Memory B cell (primary cell): ENCODE measurements at places on chromosomes 13 and 19.

- DNase-seq, result no peak
Measured at GRCh38 chr19:45040059-45040771, 1.4 kb downstream of the CLASRP start.

GRCh38 chr19:15354566-15355296 is 22.4 kb upstream of the BRD4 start:
- no peak for DNase-seq

- no peak for DNase-seq
Measured at GRCh38 chr13:52686376-52686775, 33.7 kb downstream of the SUGT1 start.

GRCh38 chr19:11860721-11861120 is 12.2 kb downstream of the ZNF439 start:
- DNase-seq, result no peak

DNA sequence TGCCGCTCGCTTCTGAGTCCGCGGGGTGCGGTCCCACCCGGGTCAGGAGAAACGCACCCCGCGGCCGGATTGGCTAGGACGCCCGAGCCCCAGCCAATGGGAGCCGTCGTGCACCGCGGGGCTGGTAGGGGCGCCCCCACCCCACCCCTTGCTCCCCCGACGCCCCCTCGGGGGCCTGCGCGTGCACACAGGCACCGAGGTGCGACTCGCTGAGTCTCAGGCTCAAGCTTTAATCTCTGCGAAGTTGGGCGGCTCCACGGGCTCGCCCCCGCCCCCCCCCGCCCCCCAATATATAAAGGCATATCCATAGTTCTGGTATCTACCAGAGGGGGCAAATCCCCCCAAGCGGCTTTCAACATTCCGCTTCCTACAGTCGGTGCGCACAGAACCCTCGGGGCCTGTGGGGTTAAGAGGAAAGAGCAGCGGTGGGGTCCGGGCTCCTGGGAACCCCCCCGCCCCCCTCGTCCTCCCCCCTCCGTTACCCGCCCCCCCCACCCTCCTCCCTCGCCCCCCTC is at the start of gene COX6B2:
COX6B2 (minus strand) TSS at position 22 of the 515 bp plus-strand sequence. CDS start 198 bp downstream, outside the sequence.
- DNase-seq, result no peak

GRCh38 chr19:16571283-16571682 is 932 bp downstream of the SLC35E1 start:
- DNase-seq, result no peak

- DNase-seq, result no peak
Measured at GRCh38 chr13:24741016-24741662, 22.8 kb upstream of the RNF17 start.

- no peak for DNase-seq
Measured at GRCh38 chr13:103615771-103616170, 549.6 kb upstream of the SLC10A2 start.

DNA sequence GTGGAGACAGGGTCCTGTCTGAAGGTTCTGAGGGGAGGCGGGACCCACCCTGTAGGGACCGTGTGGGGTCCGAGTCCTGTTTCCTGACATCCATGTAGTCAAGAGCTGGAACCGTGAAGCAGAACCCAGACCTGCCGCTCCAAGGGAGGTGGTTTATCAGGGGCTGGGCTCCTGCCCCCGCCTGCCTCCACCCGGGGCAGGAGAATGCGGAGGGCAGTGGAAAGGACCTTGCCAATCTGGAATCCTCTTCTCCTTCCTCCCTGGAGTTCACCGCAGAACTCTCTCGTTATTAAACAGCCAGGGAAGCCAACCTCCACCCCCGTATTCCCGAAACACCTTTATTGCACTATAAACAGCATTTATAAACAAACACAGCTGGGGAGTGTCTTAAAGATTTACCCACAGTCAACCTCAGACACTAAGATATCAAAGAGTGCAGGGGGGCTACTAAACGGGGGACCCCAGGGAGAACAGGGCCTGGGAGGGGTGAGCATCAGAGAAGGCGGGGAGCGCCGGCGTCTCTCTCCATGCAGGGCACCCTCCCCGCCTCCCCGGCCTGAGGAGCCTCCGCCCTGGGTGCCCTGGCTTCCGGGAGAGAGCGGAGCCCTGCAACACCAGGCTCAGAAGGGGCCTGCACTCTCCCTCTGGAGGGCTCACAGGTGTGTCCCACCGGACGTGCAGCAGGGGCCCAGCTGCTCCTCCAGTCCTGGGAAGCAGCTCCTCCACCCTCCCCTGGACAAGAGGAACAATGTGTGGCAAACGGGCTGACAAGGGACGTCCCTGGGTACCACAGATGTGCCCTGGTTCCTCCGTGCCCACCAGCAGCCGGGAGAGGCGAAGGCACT is 3.6 kb downstream of the C2CD4C start:
- DNase-seq, result no peak

DNA sequence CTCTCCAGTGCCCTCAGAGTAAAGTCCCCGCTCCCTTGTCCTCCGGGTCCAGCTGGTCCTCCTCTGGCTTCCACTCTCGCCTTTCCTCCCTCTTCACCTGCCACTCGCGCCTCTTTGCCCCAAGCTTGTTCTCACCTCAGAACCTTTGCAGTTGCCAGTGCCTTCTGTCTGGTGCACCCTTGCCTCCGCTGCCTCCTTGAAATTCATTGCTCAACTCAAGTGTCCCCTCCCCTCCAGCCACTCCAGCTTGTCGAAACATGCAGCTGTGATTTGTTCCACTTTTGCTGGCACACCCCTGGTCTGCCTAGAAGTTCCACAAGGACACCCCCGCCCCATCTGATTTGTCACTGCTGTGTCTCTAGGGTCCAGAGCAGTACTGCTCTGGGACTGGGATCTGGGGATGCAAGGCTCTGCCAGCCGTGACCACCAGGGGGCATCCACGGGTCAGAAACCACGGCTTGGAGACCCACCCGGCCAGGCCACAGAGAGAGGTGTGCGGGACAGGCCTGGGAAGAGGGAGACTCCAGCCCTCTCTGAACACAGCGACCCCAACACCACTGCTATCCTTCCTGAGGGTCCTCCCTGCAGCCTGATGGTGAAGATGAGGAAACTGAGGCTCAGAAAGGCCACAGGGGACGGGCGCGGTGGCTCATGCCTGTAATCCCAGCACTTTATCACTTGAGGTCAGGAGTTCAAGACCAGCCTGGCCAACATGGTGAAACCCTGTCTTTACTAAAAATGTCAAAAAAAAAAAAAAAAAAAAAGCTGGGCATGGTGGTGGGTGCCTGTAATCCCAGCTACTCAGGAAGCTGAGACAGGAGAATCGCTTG is 49.9 kb downstream of the AP1M1 start:
- peak; percentile 91 for DNase-seq

DNA sequence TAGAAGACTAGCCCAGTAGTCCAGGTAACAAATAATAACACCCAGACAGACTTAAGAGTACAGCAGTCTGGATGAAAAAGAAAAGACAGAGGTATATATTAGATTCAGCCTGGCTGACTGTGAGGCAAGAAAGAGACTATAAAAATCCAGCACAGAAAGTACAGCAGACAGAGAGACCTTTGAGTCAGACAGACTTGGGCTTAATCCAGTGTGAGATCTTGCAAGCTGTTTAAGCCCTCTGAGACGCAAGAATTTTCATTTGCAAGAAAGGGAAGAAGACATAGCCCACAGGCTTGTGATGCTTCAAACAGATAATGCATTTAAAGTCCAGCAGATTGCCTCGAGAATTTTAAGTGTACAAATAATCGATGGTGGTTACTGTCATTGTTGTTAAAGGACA is 471.4 kb downstream of the LIG4 start:
- DNase-seq, result no peak

GRCh38 chr19:2611483-2612464 is 90.7 kb downstream of the GNG7 start:
- no peak for DNase-seq

DNA sequence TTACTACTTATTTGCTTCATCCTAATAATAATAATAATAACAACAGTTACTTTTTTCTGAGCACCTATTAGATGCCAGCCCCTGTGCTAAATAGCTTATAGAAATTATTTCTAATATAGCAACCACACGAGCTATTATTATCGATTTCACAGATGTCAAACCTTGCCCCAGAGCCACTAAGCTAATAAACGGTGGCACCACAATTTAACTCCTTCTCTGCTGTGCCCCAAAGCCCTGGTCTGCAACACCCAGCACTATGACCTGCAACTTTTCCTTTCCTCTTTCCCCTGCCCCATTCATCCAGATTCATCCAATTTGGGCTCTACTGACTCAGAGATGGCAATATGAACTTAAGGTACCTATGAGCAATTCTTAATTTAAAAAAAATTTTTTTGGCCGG is 6.4 kb downstream of the RFX2 start:
- DNase-seq, result no peak

DNA sequence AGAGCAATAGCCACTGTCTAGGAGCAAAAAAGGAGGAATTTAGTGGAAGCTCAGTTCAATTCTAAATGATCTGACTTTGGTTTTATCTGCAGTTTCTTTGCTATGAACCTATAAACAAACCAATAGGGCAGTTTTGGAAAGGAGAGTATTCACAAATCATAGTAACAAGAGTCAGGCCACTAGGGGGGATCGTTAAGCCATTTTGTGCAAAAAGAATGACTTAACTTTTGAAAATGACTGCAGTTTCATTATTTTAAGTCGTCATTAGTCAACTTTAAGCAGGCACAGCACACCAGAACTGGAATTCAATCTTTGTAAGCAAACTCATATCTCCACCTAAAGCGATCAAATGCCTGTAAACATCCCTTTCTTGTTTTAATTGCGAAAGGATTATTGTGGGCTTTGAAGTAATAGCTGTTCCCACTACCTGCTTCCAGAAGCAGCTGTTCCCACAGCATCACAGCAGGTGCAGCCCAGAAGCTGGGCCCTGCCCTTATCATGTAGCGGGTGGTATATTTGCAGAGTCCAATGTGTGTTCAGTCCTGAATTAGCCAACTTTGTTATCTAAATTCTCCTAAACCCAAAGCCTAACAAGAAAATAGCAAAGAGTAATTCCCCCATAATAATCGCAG is 51.5 kb downstream of the SOX21 start:
- DNase-seq, result no peak

- DNase-seq, result no peak
Measured at GRCh38 chr19:2271234-2272103, 10.5 kb downstream of the PEAK3 start.

DNA sequence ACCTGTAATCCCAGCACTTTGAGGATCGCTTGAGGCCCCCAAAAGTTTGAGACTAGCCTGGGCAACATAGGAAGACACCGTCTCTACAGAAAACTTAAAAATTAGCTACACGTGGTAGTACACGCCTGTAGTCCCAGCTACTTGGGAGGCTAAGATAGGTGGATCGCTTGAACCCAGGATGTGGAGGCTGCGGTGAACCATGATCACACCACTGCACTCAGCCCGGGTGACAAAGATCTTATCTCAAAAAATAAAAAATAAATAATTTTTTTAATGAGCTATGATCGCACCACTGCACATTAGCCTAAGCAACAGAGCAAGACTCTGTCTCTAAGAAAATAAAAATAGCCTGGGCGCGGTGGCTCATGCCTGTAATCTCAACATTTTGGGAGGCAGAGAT is 6.6 kb downstream of the RCBTB2 start:
- no peak for DNase-seq

GRCh38 chr13:32845952-32846950 is 170.0 kb upstream of the KL start:
- DNase-seq, result no peak

GRCh38 chr13:94992036-94992960 is 280.0 kb upstream of the SOX21 start:
- DNase-seq, result no peak

DNA sequence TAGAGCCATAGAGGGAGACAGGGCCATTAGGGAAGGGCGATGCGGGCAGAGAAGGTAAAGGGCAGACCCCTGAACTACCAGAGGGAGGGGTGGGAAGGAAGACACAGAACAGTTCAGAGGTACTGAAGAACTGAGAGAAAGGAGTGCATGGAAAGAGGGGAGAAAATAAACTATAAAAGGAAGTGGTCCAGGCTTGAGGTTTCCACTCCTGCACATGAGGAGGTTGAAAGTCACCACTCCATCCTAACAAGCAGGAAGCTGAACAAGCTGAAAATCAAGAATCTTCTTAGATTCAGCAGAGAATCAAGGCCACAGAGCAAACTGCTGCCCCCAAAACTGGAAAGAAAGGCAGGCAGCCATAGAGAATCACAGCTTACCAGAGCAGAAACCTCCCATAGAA is 45.1 kb downstream of the MIPEP start:
- no peak for DNase-seq

DNA sequence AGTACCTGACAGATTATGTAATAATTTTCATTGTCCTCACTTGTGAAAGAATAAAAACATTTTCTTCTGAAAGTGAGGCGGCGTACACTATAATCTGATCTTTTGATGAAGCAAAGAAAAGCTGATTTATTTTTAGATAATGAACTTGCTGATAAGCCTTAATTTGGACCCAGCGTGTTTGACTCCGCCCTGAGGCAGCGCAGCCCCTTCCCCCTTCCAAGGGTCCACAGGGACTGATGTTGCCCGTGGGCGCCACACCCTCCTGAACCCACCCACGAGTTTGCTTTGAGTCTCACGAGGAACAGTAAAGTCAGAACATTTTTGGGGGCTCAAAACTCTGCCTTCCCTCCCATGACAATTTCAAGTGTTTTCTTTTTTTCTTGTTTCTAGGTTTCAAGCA is 40.0 kb downstream of the TEX29 start:
- no peak for DNase-seq

DNA sequence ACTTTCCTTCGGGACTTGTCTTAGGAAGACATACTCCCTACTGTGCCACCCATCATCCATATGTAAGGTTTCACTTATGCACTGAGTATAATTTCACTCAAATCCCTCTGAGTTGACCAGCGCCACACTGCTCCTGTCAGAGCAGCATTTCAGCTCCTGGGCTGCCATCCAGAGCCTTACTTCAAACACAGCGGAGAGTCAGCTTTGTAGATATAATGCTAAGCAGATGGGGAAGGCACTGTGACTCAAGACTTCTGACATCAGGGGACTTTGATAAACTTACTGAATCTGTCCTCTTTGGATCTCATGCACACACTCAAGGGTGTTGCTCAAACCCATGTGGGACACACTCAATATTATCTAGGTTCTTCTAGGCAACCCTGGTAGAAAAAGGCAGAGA is 34.9 kb downstream of the DOCK9 start:
- no peak for DNase-seq

- DNase-seq, result no peak
Measured at GRCh38 chr13:72523049-72523448, 204.4 kb downstream of the MZT1 start.

- DNase-seq, result no peak
Measured at GRCh38 chr19:37077501-37077933, 716 bp upstream of the ZNF420 start.

DNA sequence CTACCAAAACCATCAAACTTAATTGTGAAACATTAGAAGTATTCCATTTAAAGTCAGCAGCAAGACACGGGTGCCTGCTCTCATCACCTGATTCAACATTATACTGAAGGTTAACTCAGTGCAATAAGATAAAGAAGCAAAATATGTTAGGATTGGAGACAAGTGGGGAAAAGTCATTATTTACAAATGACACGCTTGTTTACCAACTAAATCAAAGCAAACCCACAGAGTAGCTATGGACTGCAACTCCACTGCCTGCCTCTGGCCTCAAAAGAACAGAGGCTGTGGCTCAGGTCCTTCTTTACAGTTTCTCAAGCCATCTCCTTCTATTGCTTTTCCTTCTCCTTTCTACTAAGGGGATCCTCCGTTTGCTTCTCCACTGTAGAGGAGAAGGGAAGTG is 21.0 kb upstream of the ATP12A start:
- DNase-seq, result no peak
